ENCODE measurements at places on chromosomes 16 and 17.

GRCh38 chr17:73657473-73658116 is 13.3 kb upstream of the SDK2 start:
- no peak for DNase-seq

DNA sequence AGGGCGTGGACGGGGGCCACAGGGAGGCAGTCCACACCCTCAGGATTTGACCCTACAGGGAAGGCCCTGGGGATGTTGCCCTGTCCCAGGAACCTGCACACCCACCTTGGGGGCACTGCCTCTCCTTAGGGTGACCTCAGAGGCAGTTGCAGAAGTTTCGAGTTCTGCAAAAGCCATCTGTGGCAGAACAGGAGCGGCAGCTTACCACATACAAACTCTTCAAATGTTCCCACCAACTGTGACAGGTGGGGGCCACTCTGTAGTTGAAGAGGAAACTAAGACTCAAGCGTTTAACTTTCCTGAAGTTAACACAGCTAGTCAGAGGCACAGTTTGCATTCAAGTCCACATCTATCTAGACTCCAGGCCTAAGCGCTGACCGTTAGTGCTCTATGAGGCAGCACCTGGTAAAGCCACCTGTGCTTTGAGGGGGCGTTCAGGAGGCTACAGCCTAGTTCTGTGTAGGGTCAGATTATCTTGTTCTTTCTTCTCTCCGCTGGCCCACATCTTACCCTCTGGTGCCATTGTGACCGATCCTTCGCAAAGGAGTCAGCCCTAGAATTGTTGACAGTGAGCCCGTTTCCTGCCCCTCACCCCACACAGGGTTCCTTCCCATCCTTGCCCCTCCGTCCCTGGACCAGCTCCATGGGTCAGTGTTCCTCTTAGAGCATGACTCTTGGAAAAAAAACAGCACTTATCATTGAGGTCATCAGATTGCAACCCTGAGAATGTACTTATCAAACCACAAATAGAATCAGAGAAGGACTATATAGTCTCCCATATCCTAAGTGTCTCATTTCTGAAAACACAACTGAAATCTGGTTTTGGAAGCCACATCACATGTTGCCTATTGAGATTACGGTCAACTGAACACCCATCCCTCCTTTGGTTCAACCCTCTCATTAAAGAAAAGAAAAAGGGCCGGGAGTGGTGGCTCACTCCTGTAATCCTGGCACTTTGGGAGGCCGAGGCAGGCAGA is 45.4 kb downstream of the CDH1 start:
- no peak for DNase-seq

GRCh38 chr17:21379080-21379711 is 3.0 kb downstream of the KCNJ12 start:
- DNase-seq: peak; percentile 85

GRCh38 chr16:383326-384051 is 1.7 kb upstream of the PGAP6 start:
- no peak for DNase-seq

- peak; percentile 36 for DNase-seq
These were observed 76.0 kb downstream of the BANP start for GRCh38 chr16:88026964-88027938.

DNA sequence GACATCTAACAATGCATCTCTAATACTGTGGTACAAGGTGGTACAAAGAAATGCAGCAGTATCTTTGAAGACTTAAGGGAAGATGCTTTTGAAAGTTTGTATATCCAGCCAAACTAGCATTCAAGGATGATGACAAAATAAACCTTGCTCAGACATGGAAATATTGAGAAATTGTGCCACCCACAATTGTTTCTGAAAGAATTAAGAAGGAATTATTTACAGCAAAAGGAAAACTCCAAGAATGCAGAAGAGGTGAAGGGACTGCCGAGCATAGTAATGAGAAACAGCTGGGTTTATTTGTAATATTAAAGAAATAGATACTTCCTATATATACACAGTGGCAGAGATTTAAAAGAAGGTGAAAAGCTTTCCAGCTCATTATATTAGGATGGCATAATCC is 29.5 kb downstream of the PMFBP1 start:
- DNase-seq: no peak

DNA sequence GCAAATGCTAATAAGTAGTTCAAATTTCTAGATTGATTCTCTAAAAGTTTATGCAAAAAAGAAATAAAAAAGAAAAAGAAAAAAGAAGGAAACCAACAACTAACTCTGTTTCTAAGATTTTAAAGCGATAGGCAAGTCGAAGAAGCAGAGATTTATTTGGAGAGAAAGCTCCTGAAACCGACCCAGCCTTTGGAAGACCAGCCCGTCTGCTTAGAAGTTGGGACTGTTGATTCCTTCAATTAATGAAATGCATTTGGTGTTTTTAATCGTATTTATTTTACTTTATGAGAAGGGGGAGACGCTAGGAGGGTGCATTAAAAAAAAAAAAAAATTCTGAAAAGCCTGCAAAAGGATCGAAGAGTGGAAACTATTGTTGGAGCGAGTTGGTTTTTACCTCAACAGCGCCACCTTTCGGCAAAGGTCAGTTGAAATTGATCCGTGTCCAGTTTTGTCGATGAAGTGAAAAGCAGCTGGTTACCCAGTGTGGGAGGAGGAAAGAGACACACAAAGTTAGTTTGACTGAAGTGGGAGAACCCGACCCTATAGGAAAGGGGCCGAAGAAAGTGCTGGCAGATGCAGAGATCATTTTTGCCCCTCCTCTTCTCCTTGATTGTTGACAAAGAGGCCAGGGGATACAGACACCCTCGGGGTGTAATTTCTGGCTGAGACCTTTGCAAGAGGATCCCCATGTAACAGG is 1.5 kb upstream of the MAF start:
- DNase-seq: peak; percentile 80

DNA sequence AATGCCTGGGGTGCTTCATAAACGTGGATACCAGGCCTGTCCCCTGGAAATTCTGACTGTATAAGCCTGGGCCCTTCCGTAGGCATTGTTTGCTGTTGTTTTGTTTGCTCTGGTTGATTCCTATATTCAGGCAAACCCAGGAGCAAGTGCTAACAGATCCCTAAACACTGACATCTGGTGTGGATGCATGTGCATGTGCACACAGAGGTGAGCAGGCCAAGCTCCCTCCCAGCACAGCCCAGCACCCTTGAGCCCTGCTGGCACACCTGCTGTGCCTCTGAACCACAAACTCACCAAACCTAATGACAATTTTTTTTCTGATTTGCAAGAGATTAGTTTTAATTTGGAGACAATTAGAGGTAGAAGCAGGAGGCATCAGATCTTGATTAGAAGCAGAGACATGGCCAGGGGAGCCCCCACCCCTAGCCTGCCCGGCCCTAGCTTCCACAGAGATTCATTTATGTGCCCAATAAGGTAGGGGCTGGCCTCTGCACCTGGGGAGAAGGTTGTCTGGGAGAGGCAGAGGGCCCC is 40.4 kb downstream of the TMEM132E start:
- DNase-seq: no peak

DNA sequence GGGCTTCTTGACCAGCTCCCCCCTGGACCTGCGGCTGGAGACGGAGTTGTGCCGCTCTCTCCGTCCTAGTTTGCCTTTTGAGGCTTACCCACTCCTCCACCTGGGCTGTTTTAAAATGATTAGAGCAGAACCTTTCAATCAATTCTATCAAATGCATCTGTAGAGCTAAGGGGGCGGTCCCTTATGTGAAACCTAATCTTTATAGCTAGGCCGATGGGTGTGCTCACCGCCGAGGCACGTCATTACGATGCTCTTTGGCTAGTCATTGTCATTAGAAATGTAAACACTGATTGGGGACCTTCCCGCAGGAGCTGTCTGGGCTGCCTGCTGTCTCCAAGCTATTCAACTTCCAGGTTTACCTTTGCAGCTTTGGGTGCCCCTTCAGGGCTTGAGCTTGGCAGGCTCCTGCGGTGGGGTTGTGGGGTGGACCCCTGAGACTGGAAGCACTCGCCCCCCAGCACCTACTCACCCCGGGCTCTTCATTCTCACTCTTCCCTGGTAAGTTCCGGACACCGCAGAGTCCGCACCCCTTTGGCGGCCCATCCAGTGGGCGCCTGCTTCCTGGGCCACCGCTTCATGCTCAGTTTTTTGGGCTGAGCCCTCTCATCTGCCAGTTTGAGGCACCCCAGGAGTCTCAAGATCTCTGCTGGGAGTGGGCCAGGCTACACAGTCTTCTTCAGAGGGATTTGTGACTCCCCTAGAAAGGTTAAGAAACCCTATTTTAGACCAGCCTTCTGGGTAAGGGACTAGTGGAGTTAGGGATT is 20.9 kb upstream of the IL17C start:
- DNase-seq: no peak

DNA sequence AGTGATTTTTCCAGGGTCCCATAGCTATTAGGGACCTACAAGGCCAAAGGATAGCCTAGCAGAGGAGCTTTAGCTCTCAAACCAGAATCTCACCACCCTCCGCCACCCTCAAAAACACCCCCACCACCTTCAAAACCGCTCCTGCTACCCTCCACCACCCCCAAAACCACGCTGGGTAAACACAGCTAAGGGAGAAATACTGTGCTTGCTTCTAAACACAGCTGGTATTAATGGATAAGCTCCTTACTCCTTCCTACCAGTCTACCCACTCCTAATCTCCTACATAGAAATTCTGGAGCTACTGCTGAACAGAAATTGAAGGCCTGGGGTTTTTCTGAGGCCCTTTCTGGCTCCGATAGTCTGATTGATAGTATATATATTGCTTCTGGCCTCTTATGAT is 2.2 kb upstream of the LPCAT2 start:
- DNase-seq: no peak

GRCh38 chr16:67415872-67416793 is at the start of gene ZDHHC1:
ZDHHC1 (minus strand) TSS chr16:67416477; CDS start chr16:67407775, 8,702 bp downstream.
- DNase-seq: peak; percentile 87

- no peak for DNase-seq
These were observed 197.1 kb downstream of the KCNJ2 start for GRCh38 chr17:70366386-70366785.

GRCh38 chr16:85629326-85629725 is 16.2 kb downstream of the GSE1 start:
- peak; percentile 83 for DNase-seq

DNA sequence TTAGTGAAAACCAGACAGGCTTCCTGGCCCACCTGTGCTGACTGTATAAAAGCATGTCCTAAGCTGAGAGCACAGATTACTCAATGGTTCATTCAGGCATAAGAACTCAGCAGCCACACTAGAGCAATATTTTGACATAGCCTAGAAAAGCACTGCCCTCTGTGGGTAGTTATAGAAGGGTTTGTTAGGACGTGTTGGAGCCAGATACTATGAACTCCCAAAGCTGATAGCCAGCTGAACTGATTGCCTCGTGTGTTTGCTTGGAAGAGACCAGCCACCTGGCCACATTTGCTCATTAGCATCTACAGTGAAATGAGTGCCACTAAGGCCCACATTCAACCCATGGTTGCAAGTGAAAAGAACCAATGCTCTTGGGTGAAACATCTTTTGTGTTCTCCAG is 30.8 kb upstream of the ABCA5 start:
- DNase-seq: no peak

GRCh38 chr17:385178-385835 is 32.7 kb upstream of the RPH3AL start:
- DNase-seq: peak; percentile 89

DNA sequence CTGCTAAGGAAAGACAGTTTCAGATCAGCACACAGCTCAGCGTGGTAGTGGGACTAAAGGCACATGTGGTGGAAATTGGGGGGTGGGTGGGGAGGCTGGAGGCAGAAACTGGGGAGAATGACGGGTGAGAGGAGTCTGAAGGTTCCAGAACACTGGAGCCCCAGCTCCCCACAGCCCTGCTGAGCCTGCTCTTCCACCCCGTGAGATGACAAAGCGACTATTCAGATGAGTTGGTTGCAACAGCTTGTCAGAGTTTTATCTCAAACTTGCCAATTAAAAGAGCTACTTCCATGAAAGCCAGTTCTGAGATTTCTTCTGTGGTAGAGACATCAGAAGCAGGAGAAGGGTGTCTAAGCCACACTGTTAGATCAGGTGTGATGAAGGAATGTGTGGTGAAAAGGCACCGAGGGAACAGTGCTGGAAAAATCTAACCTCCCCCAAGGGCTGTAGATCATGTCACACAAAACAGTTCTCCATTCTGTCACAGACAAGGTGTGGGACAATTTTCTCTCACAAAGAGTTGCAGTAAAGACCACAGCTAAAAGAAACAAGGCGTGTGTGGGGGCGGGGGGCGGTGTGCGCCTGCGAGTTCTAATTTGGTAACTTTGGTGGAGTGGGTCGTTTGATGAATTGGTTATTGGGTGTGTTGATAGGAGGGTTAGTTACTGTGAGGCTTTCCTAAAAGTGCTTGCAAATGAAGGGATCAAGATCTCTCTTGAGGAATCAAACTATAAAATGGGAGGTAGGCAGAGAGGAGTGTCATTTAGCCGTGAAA is 39.0 kb downstream of the CCDC182 start:
- no peak for DNase-seq

DNA sequence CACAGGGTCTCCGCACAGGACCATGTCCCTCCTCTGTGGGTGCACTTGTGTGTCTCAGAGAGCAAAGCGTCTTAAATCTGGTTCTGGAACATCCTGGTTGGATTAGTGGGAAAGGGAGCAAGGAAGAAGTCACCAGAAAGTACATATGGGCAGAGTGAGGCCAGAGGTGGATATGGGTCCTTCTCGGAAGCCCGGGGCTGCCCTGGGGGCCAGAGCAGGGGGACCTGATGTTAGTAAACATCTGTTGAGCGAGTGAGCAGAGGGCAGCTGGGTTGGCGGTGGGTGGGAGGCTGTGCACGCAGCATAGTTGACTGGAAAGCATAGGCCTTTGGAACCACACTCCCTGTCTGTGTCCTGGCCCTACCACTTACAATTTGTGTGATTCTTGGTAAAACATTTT is 22.7 kb downstream of the UNC13D start:
- DNase-seq: no peak

- DNase-seq: no peak
These were observed 18.8 kb downstream of the XPO6 start for GRCh38 chr16:28192806-28193529.

DNA sequence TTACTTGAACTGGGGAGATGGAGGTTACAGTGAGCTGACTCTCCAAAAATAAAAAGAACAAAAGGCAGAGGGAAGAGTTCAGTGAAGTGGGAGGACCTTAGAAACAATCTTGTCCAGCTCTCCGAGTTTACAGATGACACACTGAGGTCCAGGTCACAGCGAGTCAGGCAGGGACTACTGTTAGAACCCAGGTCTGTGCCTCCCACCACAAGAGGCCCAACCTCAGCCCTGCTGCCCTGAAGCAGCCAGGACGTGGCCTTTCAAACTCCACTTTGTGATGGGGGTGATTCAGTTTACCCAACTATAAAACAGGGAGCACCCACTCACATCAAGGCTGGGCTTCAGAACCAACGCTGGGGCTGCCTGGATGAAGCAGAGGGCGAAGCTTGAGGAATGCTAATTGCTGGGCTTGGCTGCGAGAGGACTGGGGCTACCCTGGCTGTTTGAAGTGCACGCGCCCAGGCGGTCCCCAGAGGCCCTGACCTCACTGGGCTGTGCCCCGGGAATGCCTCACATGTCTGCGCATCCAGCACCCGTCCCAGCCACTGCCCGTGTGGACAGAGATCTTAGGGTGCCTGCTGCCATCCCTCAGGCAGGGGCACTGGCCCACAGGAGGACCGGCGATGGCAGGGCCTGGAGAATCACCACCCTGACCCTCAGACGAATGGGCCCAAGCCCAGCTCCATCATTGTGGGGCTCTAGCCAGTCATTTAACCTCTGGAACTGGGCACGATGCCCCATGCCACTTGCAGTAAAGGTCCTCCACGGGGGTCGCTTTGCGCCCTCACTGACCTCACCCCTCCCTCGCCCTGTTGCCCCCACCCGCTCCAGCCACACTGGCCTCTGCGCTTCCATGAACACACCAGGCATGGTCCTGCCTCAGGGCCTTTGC is 11.4 kb downstream of the SLC5A10 start:
- DNase-seq: no peak
